Stimulated activated CD8-positive, alpha-beta memory T cell treated with anti-CD3 and anti-CD28 coated beads, Interleukin-7, amount 100 ng/mL, for 4 hours (primary cell): ENCODE measurements at places on chromosomes 3 and 15.

DNA sequence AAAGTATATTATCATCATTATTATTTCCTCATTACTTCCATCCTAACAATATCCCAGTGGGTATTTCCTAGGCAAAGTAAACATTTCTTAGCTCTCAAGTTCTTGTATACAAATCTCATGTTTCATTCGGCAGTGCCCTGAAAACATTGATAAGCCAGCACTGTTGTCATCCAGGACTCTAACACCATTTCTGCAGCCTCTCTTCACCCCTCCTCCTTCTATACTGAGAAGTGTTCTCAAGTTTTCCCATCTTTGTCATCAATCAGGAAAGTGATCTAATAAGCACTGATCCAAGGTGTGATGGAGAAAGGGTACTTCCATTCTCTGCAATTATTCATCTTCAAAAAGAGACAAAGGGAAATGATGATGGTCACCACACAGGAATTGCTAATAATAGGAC is 168.4 kb upstream of the CCDC54 start:
- DNase-seq: no peak

DNA sequence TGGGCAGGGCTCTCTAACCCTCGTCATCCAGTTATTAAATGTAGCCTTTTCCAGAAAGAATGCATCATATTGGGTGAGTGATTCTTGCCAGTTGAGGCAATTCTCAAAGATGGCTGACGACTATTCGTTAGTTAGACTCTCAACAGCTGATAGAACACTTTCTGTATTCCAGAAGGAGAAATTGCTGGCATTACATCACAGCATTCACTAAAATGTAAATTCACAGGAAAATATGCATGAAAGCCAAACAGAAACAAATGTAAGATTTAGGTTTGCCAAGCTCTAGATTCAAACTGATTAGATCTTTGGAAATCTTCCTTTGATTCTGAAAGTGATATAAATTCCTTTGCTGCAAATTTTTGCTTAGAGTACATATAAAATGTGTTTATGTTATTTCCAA is 1501.0 kb downstream of the SI start:
- no peak for DNase-seq

GRCh38 chr3:154972951-154973350 is 107.2 kb upstream of the MME start:
- no peak for DNase-seq

DNA sequence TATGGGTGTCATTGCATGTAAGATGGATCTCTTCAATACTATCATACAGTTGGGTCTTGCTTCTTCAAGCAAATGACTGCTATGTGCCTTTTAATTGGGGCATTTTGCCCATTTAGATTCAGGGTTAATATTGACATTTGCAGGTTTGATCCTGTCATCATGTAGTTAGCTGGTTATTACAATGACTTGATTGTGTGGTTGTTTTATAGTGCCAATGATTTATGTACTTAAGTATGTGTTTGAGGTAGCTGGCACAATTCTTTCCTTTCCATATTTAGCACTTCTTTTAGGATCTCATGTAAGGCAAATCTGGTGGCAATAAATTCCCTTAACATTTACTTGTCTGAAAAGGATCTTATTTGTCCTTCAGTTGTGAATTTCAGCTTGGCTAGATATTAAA is 267.5 kb downstream of the VGLL3 start:
- no peak for DNase-seq

DNA sequence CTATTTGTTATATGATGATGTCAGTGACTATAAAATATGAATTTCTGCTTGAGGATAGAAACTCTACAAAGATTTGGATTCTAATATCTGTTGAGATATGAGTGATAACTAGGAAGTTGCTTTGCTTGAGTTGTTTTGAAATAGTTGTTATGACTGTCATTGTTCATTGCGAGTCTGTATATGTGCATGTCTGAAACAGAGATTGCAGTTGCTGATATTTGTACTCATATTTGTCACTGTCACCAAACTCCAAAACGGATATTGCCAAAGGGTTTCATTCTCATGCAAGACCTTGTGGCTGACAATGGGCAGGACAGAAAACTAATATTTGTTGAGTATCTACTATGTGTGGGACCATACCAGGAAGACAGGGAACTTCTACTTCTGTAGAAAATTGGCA is 240.2 kb downstream of the CD47 start:
- DNase-seq: no peak

- no peak for DNase-seq
Observed at GRCh38 chr3:126937973-126938372, 44.9 kb upstream of the PLXNA1 start.

DNA sequence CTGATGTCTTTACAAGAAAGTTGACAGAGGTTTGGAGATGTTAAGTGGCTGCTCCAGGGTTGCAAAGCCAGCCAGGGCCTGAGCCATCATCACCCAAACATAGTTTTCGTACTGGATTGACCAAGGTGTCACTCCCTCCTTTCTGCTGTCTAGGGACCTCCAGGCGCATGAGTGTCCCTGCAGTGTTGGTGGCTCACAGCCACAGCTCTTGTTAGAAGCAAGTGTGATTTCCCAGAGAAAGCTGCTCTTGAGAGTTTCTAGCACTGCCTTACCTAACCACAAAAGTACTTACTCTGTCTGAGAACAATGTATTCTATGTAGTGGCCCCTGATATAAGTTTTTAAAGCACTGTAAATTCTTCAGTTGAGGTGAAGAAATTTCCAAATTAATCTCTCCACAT is 144.1 kb downstream of the SOX2 start:
- no peak for DNase-seq

DNA sequence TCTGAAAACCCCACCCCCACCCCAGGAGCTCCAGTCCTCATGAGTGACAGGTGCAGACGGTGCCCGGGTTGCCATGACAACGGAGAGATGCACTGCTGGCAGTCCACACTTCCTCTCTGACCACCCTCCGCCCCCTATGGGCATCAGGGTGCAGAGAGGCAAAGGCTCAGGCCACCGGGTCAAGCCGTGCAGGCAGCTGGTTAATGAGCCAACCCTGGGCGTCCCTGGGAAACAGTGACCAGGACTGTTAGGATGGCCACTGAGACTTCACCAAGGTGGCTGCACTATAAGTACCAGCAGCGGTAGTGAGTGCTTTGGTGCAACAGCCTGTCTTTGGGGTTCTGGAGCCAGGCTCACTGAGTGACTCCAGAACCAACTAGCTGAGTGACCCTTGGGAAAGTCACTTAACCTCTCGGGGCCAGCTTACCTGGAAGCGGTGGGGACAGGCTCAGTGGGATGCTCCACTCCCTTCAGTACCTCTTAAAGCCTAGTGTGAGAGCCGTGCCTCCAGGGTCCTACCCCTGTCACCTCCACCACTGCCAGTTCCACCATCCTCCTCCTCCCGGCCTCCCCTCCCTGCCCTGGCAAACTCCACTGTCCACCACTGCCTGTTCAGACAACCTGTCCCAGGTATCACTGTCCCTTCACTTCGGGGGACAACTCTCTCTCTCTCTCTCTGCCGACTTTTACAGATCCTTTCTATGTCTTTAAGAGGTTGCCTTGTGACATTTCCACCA is 121.0 kb upstream of the PRR20G start:
- no peak for DNase-seq

DNA sequence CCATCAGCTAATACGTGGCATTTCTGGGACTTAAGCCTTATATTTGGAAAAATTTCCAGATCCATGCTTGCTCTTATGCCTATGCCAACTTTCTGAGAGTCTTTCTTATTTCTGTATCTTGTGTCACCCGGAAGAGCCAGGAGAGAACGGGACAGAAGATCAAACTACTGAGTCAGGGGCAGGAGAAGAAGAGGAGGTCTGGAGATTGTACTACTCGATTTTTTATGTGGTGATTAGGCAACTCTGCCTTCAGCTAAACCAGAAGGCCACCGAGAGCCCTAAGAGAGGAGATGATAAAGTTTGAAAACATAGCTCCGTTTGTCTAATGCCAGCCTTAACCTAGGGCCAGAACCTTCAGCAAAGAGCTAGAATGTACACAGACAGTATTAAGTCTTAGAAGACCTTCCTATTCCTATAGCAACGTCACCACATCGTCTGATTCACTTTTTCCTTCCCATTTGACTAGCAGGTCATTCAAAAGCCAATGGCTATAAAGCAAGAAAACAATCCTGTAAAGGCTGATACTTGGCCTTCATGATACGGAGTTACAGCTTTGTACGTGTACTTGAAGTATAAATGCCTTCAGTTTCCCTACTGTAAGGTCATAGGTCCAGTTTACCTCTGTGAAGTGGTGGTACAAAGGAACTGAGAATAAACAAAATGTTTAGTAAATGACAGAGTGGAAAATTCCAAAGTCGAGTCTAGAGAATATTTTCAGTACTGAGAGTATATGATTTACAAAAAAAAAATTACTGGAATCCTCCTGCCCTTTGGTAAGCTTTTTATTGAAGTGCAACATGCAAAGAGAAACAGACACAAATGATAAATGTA is 96.1 kb upstream of the ICE2 start:
- no peak for DNase-seq

DNA sequence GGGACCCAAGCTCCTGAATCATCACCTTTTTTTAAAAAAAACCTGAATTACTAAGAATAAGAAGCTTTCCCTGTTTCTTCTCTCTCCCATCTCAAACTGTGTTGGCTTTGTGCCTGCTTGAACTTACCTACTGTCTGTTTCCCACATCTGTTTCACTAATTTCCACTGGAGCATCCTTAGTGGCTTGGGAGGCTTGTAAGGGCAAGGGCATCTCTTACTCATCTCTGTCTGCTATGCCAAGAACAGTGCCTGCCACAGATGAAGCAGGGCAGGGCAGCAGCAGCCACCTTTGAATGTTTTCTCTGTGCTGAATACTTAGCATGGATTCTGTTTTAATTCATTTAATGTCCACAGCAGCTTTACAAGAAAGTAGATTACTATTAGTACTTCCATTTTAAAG is 42.3 kb downstream of the SNRK start:
- DNase-seq: no peak

DNA sequence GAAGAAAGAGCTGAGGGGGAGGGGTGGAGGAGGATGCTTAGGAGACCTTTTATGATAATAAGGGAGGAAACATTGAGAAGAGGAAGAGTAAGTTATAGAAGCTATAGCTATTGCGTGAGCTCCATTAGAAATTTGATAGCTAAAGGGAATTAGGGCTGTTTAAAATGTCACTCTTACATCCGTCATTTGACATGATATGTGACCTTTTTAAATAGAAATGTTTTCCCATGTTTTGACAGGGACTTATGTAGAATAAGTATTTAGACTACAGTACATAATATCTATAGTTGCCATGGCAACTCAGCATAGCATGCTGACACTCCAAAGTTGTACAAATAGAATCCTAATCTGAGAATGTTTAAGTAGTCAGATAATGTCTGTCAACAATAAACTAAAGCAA is 19.2 kb downstream of the RAD51 start:
- no peak for DNase-seq

DNA sequence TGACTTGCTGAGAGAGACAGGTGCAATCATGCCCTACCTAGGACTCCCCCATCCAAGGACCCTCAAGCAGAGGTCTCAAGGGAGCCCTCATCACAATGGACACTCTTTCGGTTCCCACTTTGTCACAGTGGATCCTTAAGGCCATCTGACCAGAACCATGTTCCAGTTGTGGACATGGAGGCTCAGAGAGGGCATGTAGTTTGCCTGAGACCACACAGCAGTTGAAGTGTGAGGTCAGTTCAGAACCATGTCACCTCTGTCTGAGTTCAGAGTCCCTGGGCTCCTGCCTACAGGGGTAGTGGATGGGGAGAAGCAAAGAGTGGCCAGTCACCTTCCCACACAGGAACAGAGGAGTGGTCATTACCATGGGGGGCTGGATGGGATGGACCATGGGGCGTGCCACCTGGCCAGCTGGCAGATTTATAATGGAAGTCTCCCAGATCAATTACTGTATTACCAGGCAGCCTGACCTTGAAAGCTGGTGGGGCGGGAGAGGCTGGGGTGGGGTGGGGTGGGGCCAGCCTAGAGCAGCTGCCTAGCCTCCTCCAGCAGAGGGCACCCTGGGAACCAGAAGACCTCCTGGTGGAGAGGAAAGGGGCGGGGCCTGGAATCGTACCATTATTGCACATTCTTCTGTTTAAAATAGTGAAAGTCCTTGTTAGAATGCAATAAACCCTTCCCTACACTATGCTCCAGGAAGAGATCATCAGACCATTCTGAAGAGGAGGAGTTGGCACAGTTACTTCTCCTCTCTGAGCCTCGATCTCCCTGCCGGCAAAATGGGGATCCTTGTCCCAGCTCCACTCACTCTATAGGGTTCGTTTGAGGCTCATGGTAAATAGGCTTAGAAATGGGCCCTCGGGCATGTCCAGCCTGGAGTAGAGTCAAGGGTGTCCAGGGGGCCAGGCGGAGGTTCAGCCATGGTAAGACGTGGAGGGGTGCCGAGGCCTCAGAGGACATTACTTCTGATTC is 26.9 kb upstream of the LINGO1 start:
- no peak for DNase-seq

DNA sequence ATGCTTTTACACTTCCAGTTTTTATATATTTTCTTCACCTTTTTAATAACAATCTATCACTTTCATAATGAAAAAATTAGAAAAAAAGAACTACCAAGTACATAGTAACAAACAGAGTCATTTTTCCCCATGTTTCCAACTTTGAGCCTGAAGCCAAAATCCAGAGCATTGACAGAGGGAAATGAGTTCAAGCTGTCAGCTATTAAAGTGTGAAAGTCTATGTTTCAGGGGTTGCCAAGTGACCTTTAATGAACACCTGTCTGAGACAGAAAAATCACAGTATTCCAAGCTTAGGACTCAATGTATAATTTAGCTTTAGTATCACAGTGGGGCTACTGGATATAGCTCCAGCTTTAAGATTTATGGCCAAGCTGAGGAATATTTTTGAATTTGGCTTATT is 128.3 kb upstream of the GADL1 start:
- DNase-seq: no peak

DNA sequence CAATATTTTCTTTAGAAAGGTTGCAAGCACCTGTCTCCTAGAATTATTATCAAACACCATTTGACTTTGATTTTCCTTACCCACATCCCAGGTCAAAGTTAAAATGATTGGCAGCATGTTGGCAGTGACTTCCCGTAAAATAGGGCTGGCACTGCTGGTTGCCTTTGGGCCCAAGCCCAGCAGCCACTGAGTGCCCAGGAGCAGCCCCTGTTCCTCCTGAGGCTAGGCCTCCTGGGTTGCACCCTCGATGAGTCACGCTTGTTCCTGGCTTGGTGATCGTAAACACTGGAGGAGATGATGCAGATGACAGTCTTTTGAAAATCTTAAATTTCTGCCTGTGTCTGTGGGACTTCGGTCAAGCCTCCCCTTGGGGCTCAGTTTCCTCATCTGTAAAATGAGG is 290.0 kb downstream of the TLE3 start:
- DNase-seq: no peak

GRCh38 chr3:149585401-149585726 is 72.5 kb downstream of the WWTR1 start:
- no peak for DNase-seq

DNA sequence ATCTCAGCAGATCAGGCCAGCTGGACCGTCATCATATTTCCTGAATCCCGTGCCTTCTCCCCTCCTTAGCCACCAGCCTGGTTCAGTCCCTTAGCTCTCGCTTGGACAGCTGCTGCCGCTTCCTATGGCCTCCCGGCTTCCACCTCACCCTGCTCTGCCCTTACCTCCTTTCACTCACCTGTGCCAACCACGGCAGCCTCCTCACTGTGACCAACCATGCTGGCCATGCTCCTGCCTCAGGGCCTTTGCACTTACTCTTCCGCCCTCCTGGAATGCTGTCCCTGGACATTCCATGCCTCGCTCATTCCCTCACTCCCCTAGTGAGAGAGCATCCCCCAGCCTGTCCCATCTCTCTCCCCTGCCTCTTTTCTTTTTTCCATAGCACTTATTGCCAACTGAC is 19.2 kb downstream of the GRIP2 start:
- DNase-seq: no peak
